ENCODE measurements at places on chromosomes 4 and X.

DNA sequence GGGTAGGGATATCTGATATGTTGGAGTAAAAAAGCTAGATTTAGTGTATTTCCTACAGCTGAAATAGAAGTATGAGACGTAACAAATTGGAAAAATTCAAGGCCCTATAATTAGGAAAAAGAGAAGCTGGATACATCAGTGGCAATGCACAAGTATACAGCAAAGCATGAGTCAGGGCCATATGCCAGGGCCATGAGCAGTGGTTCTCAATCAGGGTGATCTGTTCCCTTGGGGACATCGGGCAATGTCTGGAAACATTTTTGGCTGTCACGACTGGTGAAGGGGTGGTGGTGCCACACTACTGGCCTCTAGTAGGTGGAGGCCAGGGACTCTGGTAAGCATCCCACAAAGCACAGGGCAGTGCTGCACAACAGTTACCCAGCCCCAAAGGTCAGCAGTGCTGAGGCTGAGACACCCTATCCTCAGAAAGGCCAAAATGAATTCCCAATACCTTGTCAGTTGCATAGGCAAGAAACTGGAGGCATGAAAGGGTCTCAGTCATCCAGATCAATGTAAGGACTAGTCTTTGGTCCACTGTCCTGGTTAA is 36.8 kb upstream of the NAP1L5 start:
- no peaks in the 10 kb centered on the region for H3K27me3 ChIP-seq
- H3K4me3 ChIP-seq, result no peak overlapping the region
- peaks cover 25% of the 10 kb centered on the region for H3K4me1 ChIP-seq
- peak overlapping the region; percentile 33 for H3K27ac ChIP-seq
- no peak for DNase-seq

DNA sequence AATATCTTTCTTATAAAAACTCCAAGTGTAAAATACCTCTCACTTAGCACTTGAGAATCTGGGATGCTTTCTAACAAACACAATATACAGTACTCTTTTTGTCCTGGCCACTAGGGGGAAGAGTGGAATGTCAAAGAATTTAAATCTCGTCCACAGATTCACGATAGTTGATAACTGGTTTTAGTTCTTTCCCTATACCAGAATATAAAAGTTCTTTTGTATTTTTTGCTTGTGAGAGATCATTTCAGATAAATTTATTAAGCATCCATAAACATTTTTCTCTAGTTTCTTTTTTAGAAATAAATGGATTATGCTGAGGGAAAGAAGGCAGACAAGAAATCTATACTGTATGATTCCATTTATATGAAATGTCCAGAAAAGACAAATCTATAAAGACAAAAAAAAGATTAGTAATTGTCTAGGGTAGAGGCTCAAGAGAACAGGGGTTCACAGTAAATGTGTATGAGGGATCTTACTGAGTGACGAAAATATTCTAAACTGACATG is 50.4 kb downstream of the MGARP start:
- H3K4me3 ChIP-seq, result no peak overlapping the region
- no peak overlapping the region for H3K27ac ChIP-seq
- no peaks in the 10 kb centered on the region for H3K36me3 ChIP-seq

- no peaks in the 10 kb centered on the region for H3K27me3 ChIP-seq
- H3K4me3 ChIP-seq, result no peak overlapping the region
- no peaks in the 10 kb centered on the region for H3K36me3 ChIP-seq
- no peaks in the 10 kb centered on the region for H3K4me1 ChIP-seq
- no peak for DNase-seq
Measured at GRCh38 chr4:107299646-107300045, 263.5 kb upstream of the DKK2 start.

- H3K27me3 ChIP-seq, result no peaks in the 10 kb centered on the region
- no peaks in the 10 kb centered on the region for H3K4me1 ChIP-seq
Measured at GRCh38 chrX:131752493-131753198, 208.8 kb downstream of the OR13H1 start.

- H3K4me1 ChIP-seq, result no peaks in the 10 kb centered on the region
- no peak for DNase-seq
- H3K36me3 ChIP-seq, result no peaks in the 10 kb centered on the region
- H3K27ac ChIP-seq, result no peak overlapping the region
Measured at GRCh38 chrX:19457662-19458061, 57.6 kb downstream of the MAP3K15 start.

DNA sequence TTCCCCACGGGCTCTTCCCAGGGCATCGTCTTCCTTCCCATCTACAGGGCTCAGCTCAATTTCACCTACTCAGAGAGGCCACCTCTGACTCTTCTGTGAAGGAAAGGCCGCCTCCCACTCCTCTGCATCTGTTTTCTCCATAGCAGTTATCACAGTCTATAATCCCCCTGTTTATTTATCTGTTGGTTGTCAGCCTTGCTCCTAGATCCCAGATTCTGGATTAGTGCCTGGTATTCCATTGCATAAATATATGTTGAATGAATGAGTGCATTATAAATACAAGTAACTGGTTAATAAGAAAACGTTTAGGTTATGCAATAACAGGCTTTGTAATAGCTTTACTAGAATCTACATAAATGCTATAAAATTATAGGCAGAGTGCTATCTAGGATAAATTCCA is 52.9 kb downstream of the NSG1 start:
- no peak for DNase-seq
- H3K4me3 ChIP-seq, result no peak overlapping the region
- H3K36me3 ChIP-seq, result no peaks in the 10 kb centered on the region
- no peak overlapping the region for H3K27ac ChIP-seq

DNA sequence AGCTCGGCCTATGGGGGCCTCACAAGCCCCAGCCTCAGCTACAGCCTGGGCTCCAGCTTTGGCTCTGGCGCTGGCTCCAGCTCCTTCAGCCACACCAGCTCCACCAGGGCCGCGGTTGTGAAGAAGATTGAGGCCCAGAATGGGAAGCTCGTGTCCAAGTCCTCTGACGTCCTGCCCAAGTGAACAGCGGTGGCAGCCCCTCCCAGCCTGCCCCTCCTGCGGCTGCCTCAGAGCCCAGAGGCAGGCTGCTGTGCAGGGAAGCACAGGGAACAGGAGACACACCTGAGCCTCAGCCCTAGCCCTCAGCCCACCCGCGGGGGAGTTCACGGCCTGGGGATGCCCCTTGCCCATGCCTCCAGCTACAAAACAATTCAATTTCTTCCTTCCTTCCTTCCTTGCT is 75.7 kb upstream of the ZXDA start:
- DNase-seq, result no peak
- H3K36me3 ChIP-seq, result no peaks in the 10 kb centered on the region
- no peak overlapping the region for H3K4me3 ChIP-seq
- H3K27ac ChIP-seq, result no peak overlapping the region
- H3K4me1 ChIP-seq, result no peaks in the 10 kb centered on the region

- H3K36me3 ChIP-seq, result no peaks in the 10 kb centered on the region
- no peaks in the 10 kb centered on the region for H3K4me1 ChIP-seq
- no peak overlapping the region for H3K4me3 ChIP-seq
- H3K27ac ChIP-seq, result no peak overlapping the region
- H3K27me3 ChIP-seq, result no peaks in the 10 kb centered on the region
- no peak for DNase-seq
Measured at GRCh38 chr4:88535090-88535755, 11.6 kb upstream of the PYURF start.

DNA sequence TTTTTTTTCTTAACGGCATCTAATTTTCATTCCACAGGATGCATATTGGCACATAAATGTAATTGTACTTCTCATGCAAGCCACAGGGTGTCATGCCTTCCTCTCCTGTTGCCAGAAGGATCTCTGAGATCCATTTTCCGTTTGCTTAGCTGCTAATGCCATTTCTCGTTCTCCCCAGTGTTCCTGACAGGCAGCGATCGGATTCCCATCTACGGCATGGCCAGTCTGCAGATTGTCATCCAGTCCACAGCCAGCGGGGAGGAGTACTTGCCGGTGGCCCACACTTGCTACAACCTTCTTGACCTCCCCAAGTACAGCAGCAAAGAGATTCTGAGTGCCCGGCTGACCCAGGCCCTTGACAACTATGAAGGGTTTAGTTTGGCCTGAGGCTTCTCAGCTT is 8.9 kb upstream of the NAP1L5 start:
- peak overlapping the region; percentile 58 for H3K27ac ChIP-seq
- peak overlapping the region; percentile 27 for H3K4me3 ChIP-seq
- no peaks in the 10 kb centered on the region for H3K27me3 ChIP-seq
- no peak for DNase-seq
- no peaks in the 10 kb centered on the region for H3K4me1 ChIP-seq
- no peaks in the 10 kb centered on the region for H3K36me3 ChIP-seq

- DNase-seq, result no peak
- H3K27me3 ChIP-seq, result no peaks in the 10 kb centered on the region
- H3K4me3 ChIP-seq, result no peak overlapping the region
- peaks cover 2% of the 10 kb centered on the region for H3K4me1 ChIP-seq
Measured at GRCh38 chr4:41369680-41370079, 113.0 kb downstream of the UCHL1 start.

DNA sequence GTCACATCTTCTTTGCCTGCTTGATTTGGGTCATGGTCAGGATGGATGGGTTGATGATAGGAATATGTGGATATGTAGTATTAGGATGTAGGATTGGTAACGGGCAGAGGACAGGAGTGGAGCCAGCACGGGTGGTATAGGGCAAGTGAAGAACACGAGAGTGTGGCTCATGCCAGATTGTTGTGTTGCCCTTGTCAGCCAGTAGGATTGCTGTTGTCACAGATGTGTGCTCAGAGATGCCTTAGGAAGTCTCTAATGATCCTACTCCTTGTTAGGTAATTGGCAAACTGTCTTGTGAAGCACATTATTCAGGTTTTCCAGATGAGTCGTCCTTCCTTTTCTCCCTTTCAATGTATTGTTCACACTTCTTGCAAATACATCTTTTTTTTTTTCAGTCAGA is 5.5 kb downstream of the ATP10D start:
- H3K27ac ChIP-seq, result no peak overlapping the region
- H3K36me3 ChIP-seq, result no peaks in the 10 kb centered on the region
- H3K4me1 ChIP-seq, result no peaks in the 10 kb centered on the region
- no peak overlapping the region for H3K4me3 ChIP-seq
- DNase-seq, result no peak
- no peaks in the 10 kb centered on the region for H3K27me3 ChIP-seq

GRCh38 chrX:16870862-16871815 is 977 bp upstream of the RBBP7 start:
- H3K27ac ChIP-seq, result peak overlapping the region; percentile 86
- peak overlapping the region; percentile 65 for H3K4me3 ChIP-seq
- no peaks in the 10 kb centered on the region for H3K4me1 ChIP-seq
- H3K36me3 ChIP-seq, result no peaks in the 10 kb centered on the region
- no peak for DNase-seq

DNA sequence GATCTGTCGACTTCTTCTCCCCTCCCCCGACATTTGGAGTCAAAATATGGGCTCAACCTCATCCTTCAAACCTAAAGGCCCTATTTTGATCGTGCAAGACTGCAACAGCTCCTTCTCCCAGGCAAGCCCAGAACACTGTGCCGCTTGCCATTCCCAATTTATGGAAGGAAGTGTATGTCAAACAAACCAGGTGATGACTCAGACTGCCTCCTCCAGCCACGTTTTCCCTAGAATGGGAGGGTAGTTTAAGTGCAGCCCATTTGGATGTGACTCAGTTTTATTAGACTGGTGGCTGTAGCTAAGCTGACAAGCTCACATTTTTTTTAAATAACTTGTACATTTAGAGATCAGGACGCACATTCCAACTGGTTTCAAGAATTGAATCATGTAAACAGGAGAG is 570.4 kb upstream of the DIPK2B start:
- H3K4me3 ChIP-seq, result peak overlapping the region; percentile 46
- no peaks in the 10 kb centered on the region for H3K27me3 ChIP-seq
- no peaks in the 10 kb centered on the region for H3K4me1 ChIP-seq
- H3K36me3 ChIP-seq, result no peaks in the 10 kb centered on the region

DNA sequence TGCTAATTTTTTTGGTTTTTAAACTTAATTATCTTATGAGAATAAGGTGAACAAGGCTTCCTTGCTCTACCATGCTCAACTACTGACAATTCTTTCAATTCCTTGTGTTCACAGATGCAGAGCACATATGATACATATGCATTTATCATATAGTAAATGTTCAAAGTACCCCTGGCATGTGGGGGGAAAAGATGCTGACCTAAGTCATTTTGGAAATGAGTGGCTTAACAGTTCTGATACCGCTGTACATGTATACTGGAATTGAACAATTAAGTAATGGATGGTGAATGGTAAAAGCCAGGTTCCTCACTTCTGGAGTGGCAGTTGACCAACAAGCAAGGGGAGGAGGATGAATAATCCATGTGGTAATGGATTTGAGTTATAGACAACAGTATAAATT is 149.6 kb downstream of the NAF1 start:
- H3K36me3 ChIP-seq, result no peaks in the 10 kb centered on the region
- no peaks in the 10 kb centered on the region for H3K27me3 ChIP-seq
- no peak overlapping the region for H3K27ac ChIP-seq
- H3K4me1 ChIP-seq, result no peaks in the 10 kb centered on the region
- no peak for DNase-seq
- no peak overlapping the region for H3K4me3 ChIP-seq

DNA sequence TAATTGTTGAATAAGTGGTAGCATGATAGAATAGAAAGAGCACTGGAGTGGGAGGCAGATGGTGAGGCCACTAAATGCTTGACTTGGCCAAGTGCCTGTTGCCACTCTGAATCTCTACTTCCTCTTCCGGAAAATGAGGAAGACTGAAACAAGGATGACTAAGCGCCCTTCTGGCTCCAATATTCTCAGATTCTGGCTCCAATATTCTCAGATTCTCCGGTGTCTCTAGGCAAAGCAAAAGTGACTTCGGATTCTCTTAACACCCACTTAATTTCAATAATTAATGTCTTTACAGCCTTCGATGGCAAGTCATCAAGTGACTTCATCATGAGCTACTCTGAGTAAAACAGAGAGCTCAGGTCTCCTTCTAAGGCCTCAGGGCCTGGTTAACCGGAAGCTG is 402.2 kb upstream of the FGF13 start:
- no peaks in the 10 kb centered on the region for H3K36me3 ChIP-seq
- H3K27me3 ChIP-seq, result peaks cover 14% of the 10 kb centered on the region
- no peak overlapping the region for H3K4me3 ChIP-seq
- H3K27ac ChIP-seq, result no peak overlapping the region
- no peak for DNase-seq

DNA sequence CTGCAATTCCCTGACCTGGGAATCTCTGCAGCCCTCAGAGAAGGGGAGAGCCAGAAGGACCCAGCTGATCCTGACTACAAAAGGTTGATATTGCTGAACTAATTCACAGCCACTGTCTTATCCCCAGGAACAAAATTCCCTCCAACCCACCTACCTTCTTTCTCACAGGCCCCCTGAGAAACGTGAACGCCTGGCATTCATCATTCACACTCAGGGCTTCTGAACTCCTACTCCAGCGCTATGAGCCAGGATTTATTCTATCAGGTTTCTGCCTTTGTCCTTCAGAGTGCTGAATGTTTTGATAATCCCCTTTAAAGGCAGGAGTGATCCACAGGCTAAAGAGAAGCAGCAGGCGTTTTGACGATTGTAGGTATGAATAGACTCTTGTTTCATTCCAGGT is 76.5 kb downstream of the KCNIP4 start:
- DNase-seq, result no peak
- H3K27ac ChIP-seq, result no peak overlapping the region
- no peaks in the 10 kb centered on the region for H3K4me1 ChIP-seq
- H3K27me3 ChIP-seq, result no peaks in the 10 kb centered on the region

- peak overlapping the region; percentile 74 for H3K27ac ChIP-seq
- H3K36me3 ChIP-seq, result no peaks in the 10 kb centered on the region
- H3K27me3 ChIP-seq, result no peaks in the 10 kb centered on the region
- no peaks in the 10 kb centered on the region for H3K4me1 ChIP-seq
- DNase-seq, result no peak
Measured at GRCh38 chr4:86928400-86929255, 6.2 kb upstream of the AFF1 start.

GRCh38 chr4:168707205-168707604 is 210.4 kb downstream of the PALLD start:
- no peak overlapping the region for H3K27ac ChIP-seq
- H3K27me3 ChIP-seq, result no peaks in the 10 kb centered on the region

GRCh38 chr4:143337600-143338287 is 1.1 kb downstream of the GAB1 start:
- DNase-seq, result no peak
- peak overlapping the region; percentile 88 for H3K4me3 ChIP-seq
- H3K27me3 ChIP-seq, result no peaks in the 10 kb centered on the region
- no peaks in the 10 kb centered on the region for H3K36me3 ChIP-seq
- no peaks in the 10 kb centered on the region for H3K4me1 ChIP-seq

All from breast epithelium (tissue), 4 donors.